ENCODE measurements at places on chromosomes 4 and X. TPM values are rescaled to one million over a fixed set of nuclear protein-coding genes. Genes with fewer than 3 reads are reported as not detected.

PCYT1B gene
- total RNA-seq, result not detected

ZAR1 gene
- total RNA-seq, result not detected

CT55 gene
- not detected for total RNA-seq

- H3K4me3 ChIP-seq, result no peak overlapping the region
- DNase-seq, result no peak
- H3K4me1 ChIP-seq, result no peaks in the 10 kb centered on the region
These were observed 1456.1 kb upstream of the IGFBP7 start for GRCh38 chr4:58566260-58566659.

GRCh38 chr4:109548655-109549054 is 11.4 kb upstream of the MCUB start:
- H3K4me3 ChIP-seq, result no peak overlapping the region
- peaks cover 13% of the 10 kb centered on the region for H3K4me1 ChIP-seq
- H3K27me3 ChIP-seq, result no peaks in the 10 kb centered on the region

DNA sequence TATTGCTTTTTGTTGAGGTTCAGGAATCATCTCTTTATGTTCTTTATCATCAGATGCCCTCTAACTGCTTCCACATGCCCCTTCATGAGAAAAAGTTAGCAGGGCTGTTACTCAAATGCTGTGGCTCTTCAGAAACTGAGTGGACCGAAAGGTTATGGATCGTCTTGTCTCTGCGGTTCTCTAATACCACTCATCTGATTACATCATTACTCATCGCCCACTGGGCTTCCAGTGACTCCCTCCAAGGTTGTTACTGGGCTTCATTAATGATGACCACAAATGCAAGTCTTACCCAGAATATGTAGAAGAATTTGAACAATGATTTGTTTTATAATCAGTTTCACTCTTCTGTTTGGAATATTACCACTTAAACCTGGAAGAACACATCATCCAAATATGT is 67.7 kb downstream of the RWDD4 start:
- H3K4me3 ChIP-seq, result no peak overlapping the region
- DNase-seq, result no peak
- H3K36me3 ChIP-seq, result no peaks in the 10 kb centered on the region
- H3K27me3 ChIP-seq, result no peaks in the 10 kb centered on the region
- no peaks in the 10 kb centered on the region for H3K4me1 ChIP-seq
- H3K27ac ChIP-seq, result no peak overlapping the region

- H3K27ac ChIP-seq, result no peak overlapping the region
- no peak for DNase-seq
These were observed 63.7 kb upstream of the ARSJ start for GRCh38 chr4:114043116-114043515.

UGT2B17 gene
- total RNA-seq, result not detected

TMEM31 gene
- total RNA-seq, result not detected

DNA sequence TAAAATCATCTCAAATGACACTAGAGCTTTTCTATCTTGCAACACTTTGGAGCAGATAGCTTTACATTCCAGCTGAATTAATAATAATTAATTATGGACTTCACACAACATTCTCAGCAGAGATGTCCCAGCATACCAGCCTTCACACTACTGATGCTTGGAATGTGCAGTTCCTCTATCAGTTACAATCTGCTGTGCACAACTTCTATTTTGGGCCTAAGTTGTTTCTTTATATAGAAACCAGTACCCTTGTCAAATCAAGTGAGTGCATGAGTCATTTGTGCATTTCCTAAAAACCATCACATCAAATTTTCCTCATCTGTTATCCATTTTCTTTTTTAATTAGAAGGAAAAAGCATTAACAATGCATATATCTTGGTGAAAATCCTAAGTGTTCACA is 8.8 kb upstream of the RASL11B start:
- peaks cover 11% of the 10 kb centered on the region for H3K4me1 ChIP-seq
- DNase-seq, result no peak
- H3K36me3 ChIP-seq, result no peaks in the 10 kb centered on the region
- no peak overlapping the region for H3K27ac ChIP-seq
- H3K4me3 ChIP-seq, result no peak overlapping the region

- peak; percentile 59 for DNase-seq
- peak overlapping the region; percentile 92 for H3K27ac ChIP-seq
- no peaks in the 10 kb centered on the region for H3K36me3 ChIP-seq
- H3K4me3 ChIP-seq, result no peak overlapping the region
- no peaks in the 10 kb centered on the region for H3K27me3 ChIP-seq
These were observed 180.3 kb upstream of the PPARGC1A start for GRCh38 chr4:24070117-24070516.

IGFBP7 gene
- total RNA-seq, result 1,151 TPM

CXXC4 gene
- 0.56 TPM for total RNA-seq

DNA sequence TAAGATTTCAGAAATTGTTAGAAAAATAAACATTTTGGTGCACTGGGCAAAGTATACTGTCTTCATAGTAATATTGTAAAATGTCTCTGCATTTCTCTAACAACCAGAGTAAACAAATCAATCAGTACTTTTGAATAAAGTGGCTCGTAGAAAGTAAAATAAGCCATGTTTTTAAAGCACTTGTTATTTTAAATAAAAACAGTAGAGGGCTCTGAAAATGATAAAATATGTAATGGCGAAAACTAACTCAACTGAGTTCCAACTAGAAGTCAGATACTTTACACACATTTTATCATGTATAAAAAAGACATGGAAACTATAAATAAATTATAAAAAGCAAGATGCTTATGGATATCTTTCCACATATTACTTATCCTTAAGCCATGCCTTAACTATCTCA is 1134.4 kb downstream of the PDHA2 start:
- no peaks in the 10 kb centered on the region for H3K4me1 ChIP-seq
- H3K27me3 ChIP-seq, result no peaks in the 10 kb centered on the region
- no peak overlapping the region for H3K27ac ChIP-seq
- H3K36me3 ChIP-seq, result no peaks in the 10 kb centered on the region
- DNase-seq, result no peak

GRCh38 chr4:98851806-98852205 is 77.1 kb downstream of the EIF4E start:
- H3K36me3 ChIP-seq, result no peaks in the 10 kb centered on the region
- H3K4me1 ChIP-seq, result peaks cover 11% of the 10 kb centered on the region
- no peak overlapping the region for H3K27ac ChIP-seq
- H3K4me3 ChIP-seq, result no peak overlapping the region
- no peaks in the 10 kb centered on the region for H3K27me3 ChIP-seq

- no peak overlapping the region for H3K27ac ChIP-seq
- no peaks in the 10 kb centered on the region for H3K27me3 ChIP-seq
- no peaks in the 10 kb centered on the region for H3K36me3 ChIP-seq
- DNase-seq, result no peak
These were observed 1718.0 kb upstream of the PCDH7 start for GRCh38 chr4:29002151-29002550.

- no peak overlapping the region for H3K27ac ChIP-seq
- DNase-seq, result no peak
- H3K27me3 ChIP-seq, result no peaks in the 10 kb centered on the region
- H3K36me3 ChIP-seq, result no peaks in the 10 kb centered on the region
- no peak overlapping the region for H3K4me3 ChIP-seq
These were observed 24.1 kb upstream of the MAGEC1 start for GRCh38 chrX:141879616-141880015.

DNA sequence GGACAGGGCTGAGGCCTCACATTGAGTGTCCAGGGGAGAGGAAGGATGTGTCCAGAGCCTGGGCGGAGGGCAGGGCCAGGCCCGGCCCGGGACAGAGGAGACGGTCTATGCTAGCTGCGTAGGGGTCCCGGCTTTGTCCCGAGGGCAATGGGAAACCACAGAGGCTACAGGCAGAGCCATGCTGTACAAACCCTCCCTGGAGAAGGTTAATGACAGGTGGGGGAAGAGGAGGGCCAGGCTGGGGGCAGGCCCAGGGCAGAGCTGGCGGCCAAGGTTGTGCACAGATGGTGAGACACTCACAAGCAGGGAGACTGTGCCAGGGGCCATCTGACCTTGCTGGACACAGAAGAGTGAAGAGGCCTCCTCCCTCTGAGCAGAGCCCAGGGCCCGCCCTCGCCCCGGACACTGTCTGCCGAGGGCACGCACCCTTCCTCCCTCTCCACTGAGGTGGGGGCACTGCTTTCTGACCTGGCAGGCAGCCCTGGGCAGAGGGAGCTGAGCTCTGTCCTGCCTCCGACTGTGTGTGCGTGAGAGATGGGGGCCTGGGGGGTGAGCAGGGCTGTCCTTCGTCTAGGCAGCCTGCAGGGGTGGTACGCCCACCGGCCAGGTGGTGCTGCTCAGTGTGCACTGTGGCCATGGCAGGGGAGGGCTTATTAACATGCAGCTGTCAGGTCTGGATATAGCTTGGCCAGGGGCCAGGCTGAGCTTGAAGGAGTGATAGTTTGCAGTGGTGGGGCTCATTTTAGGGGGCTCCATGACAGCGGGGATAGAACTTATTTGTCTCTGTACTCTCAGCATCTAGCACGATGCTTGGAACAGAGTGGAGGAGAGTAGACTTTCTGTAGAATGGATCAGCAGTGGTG is 75.7 kb upstream of the LRPAP1 start:
- H3K36me3 ChIP-seq, result no peaks in the 10 kb centered on the region
- no peaks in the 10 kb centered on the region for H3K27me3 ChIP-seq
- H3K4me3 ChIP-seq, result no peak overlapping the region
- no peak overlapping the region for H3K27ac ChIP-seq
- no peak for DNase-seq

Measured in SJSA1 (cell line).